ENCODE measurements at places on chromosomes 2 and 18.

DNA sequence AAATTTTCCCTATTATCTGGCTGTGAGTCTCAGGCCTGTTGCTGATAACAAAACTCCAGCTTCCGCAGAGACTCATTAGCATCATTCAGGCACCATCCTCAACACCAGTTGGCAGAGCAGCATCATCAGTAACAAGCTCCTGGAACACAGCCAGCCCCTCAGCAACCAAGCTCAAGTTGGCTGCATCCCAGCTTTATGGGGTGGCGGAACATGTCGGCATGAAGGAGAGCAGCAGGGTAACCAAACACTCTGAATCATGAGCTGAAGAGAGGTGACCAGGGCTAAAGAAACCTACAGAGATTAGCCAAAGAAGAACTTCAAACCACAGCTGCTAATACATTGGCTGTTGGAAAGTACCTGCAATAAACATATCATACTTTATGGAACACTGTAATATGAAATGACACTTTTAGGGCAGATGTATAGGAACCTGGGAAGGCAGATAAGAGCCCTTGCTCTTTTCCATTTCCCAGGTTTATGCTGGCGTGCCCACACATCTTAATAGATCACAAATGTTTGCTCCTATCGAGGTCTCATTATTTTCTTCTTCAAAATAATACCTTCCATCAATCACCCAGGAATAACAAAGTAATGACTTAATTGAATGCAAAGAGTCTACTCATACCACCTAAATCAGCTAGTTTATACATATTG, 63.8 kb downstream of the PDE11A start:
- DNase-seq, result no peak

DNA sequence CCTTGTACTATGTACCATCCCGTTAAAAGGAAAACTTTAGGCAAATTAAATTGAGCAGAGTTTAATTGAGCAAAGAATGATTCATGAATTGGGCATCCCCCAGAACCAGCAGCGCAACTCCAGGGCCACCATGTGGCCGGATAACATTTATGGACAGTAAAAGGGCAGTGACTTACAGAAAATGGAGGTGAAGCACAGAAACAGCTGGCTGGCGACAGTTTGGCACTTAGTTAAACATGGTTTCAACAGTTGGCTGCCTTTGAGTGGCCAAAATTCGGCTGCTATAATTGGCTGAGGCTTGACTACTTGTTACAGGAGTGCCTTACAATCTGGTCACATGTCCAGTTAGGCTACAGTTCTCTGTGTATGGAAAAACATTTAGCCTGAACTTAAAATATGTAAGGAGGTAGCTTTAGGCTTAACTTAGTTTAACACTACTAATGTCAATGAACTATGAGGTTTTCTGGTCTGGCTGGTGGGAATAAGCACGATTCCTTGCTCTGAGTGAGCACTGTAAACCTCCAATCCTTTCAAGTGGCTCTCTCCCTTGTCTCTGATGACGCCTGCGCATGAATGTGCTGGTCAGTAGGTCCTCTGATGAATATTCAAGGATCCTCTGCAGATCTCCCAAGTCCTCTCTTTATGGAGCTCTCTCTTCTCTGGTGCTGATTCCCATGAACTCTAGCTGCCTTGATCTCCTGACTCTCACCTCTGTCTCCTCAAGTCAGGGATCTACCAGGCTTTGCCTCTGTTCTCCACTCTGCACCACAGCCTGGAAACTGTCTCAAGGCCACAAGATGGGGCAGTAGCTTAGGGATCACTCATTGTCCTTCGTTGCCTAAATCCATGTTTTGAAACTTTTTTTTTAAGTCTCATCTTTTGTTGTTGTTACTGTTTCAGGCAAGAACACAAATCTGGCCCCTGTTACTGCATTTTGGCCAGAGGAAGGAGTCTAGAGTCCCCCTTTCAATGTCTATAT, 24.4 kb upstream of the RAB31 start:
- no peak for DNase-seq

- no peak for DNase-seq
These were observed 103.1 kb downstream of the MCFD2 start for GRCh38 chr2:46812361-46813019.

GRCh38 chr2:234979204-234980167, 27.7 kb downstream of the SH3BP4 start:
- no peak for DNase-seq

GRCh38 chr2:78839259-78839658, 186.2 kb upstream of the REG3G start:
- no peak for DNase-seq

GRCh38 chr2:210752532-210752931, 196.1 kb downstream of the CPS1 start:
- no peak for DNase-seq

- no peak for DNase-seq
These were observed 119.2 kb downstream of the MYCN start for GRCh38 chr2:16059393-16060016.

- DNase-seq, result no peak
These were observed 14.9 kb downstream of the ELMOD3 start for GRCh38 chr2:85369500-85369899.

- DNase-seq, result no peak
These were observed 70.4 kb upstream of the HPCAL1 start for GRCh38 chr2:10232096-10232815.

GRCh38 chr2:220320326-220320725, 692.9 kb downstream of the SLC4A3 start:
- no peak for DNase-seq

DNA sequence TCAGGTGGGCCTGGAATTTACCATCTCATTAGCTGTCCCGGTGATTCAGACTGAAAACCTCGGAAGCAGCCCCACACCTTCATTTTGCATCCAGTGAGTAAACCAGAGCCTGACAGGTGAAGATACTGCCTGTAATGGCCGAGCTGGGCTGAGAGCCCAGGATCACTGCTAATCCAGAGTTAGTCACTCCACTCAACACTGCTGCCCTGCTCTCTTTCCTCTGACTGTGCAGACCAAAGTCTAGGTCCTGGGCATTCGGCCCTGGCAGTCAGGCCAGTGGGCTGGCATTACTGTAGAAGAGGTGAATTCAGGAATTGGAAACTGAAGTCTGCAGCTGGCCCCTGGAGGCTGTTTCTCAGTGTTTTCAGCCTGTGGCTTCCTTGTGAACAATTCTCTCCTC, 44.3 kb downstream of the TMEM17 start:
- no peak for DNase-seq

DNA sequence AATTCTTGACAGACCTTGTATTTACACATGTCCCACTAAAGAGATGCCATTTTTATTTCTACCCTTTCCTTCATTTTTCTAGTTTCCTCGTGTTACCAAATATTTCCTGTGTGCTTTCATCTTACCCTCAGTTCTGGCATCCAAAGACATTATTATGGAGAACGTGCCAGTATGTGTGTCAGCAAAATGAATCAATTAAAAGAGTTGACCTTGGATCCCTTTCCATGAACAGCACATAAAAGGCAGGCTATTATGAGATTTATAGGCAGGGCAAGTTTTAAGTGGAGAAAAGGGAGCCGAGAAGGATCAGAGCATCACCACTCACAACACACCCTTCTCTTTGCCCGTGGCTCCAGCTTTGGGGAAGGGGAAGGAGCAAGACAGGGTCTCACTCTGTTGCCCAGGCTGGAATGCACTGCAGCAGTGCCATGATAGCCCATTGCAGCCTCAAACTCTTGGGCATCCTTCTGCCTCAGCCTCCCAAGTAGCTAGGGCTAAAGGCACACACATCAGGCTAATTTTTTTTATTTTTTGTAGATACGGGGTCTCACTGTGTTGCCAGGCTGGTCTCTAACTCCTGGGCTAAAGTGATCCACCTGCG, 149.9 kb downstream of the GFPT1 start:
- DNase-seq, result no peak

GRCh38 chr18:57843386-57843785, 40.3 kb upstream of the ATP8B1 start:
- DNase-seq, result no peak

DNA sequence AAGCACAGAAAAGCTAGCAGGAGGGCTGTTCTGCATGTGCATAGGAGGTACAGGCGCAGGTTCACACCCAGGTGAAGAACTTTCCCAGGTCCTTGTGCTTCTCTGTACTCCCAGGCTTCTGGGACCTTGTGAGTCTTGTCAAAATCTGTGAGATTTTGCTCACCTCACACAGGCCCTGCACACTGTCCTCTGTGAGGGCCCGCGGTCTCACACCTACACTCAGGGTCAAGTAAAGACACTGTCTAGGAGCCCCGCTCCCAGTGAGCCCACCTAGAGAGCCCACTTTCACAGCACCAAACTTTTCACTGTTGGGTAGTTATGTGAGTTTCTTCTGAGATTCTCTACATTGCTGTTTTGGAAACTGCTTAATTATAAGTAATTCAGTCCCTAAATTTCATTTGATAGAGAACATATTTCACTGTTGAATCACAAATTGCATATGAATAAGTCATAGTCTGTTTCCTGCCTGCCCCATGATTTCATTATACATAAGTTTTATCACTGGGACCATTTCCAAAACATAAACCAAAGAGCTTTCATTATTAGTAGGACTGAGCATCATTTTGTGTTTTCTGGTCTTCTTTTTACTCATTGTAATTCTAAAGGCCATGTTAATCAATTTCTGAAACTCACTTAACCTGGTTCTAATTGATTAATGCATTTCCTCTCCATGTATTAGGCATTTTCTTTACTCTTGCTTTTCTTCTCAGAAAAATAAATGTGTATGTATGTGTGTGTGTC, 234.2 kb upstream of the SPOPL start:
- DNase-seq, result no peak

DNA sequence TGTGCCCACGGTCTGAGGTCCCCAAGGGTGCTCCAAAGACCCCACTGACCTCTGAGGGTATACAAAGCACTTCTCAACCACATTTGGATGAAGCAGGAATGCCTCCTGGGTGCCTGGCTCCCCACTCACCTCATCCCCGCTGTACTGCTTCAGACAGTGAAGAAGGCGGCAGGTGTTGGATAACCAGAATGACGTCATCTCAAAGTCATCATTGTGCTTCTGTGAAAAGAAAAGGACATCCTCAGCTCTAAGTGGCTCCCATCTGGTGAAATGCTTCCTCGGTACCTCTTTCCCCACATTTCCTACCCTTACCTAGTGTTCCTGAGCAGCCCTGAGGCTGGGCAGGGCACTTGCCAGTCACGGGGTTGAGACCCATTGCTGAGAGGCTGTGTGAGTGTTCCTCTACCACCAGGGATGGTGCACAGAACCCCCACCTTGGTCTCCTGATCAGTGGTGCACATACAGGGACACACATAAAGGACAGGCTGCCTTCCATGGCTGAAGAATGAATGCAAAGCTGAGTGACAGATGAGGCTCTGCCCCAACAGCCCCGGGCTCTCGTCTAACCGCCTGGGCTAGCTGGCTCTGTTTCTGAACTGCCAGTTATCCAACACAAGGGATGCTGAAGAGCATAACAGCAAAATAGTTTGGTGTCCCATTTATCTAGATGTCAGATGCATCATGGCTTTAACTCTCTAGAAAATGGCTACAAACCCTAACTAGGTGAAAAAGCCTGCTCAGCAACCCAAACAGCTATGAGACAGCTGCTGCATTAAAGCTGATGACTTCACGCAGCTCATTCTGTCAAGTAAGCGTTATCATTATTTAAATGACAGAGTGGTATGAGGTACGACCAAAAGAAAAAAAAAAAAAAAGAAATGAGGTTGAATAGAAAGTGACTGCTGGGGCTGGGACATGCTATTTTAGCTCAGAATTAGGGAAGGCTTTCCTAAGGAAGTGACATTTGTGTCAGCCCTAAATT, 28.2 kb upstream of the ACAA2 start:
- DNase-seq, result no peak

DNA sequence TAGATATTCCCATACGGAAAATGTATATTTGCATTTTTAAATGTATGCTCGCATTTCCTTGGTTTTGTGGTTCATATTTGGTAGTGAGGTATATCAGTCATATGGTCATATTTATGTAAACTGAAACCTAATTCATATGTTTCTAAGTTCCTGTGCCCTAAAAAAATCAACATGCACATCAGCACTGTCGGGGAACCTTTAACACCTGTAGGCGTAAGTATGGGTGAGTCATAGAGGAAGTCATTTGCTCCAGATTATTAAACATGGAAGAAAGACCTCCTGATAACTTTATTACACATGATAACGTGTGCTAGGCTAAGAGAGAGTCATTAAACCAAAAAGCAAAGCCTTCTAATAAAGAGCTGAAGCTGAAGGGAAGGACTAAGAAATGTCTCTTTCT, 437.7 kb downstream of the NRXN1 start:
- DNase-seq, result no peak

DNA sequence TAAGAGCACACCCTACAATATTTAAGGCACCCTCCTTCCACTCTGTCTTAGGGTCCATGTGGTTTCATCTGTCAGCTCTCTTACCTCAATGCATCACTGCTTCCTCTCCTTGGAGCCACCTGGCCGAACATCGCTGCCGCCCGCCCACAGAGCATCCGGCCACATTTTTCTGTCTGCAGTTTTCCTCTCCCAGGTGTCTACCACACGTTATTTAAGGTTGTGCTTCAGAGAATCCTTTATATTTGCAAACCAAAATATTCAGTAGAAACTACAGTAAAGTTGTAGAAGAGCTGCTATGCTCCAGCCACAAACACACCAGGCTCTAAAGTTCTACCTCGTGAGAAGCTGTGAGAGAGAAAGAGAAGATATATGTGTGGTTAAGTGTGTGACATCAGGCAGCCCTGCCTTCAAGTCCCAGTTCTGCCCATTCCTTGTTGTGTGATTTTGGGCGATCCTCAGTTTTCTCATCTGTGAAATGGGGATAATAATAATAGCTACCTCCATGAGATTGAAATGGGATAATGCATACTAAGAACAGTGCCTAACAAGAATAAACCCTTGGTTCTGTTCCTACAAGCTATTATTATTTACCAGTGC, 4.9 kb upstream of the STK17B start:
- peak; percentile 95 for DNase-seq

- no peak for DNase-seq
These were observed 257.3 kb downstream of the NBAS start for GRCh38 chr2:15303874-15304273.

GRCh38 chr2:63981702-63982103, 37.5 kb downstream of the VPS54 start:
- no peak for DNase-seq

- DNase-seq, result no peak
These were observed 13.0 kb downstream of the FER1L5 start for GRCh38 chr2:96655526-96655925.
